ENCODE measurements at places on chromosomes 16 and 17.

- no peak for DNase-seq
These were observed 6.5 kb upstream of the CTCF start for GRCh38 chr16:67555795-67556212.

DNA sequence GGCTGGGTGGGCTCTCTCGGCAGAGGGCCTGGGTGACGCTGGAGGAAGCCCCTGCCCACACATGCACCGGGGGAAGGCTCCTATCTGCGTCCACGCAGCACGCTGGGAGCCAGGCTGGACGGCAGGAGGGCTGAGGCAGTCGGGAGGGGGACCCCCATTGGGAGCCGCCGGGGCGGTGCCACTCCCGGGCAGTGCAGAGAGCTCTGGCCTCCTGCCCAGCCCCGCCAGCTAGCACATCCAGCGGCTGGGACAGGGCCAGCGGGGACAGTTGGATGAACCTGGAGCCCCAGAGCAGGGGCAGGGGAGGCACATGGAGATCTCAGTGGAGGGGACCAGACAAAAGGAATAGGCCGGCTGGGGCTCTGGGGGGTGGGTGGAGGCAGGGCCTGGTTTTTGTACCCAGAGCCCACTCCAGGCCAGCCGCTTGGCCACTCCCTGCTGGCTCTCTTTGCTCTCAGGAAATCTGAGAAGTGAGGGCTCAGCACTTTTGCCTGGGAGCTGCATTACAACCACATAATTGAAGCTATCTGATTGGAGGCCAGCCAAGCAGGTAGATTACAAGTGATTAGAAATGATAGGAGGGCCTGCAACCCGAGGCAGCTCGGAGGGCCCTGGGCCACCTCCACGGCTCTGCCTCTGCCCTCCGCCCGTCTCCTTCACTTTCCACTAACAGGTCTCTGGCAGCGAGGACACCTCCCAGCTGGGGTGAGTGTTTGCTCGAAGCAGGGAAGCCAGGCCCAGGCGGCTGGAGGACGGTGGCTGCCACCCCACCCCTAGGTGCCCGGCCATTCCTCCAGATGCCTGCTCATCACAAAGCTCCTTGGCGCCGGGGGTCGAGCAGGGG, 40.1 kb downstream of the ENGASE start:
- DNase-seq: peak; percentile 89

- DNase-seq: no peak
These were observed 3.8 kb downstream of the YBX2 start for GRCh38 chr17:7290685-7291084.

DNA sequence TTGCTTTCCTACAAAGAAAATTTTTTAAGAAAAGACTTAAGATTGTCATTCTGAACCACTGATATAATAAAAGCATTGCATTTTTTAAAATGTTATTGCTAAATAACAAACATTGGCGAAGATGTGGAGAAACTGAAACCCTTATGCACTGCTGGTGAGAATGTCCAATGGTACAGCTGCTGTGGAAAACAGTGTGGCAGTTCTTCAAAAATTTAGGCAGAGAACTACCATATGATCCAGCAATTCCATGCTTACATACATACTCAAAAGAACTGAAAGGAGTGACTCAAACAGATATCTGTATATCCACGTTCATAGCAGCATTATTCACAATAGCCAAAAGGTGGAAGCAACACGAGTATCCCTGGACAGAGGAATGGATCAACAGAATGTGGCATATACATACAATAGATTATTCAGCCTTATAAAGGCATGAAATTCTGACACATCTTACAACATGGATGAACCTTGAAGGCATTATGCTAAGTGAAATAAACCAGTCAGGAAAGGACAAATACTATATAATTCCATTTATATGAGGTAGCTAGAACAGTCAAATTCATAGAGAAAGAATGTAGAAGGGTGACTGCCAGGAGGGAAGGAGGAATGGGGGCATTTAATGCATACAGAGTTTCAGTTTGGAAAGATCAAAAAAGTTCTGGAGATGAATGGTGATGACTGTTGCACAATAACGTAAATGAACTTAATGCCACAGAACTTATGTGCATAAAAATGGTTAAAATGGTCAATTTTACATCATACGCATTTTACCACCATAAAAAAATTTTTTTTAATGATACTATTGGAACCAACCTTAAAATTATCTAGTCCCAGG, 92.1 kb downstream of the CACNG1 start:
- DNase-seq: no peak

DNA sequence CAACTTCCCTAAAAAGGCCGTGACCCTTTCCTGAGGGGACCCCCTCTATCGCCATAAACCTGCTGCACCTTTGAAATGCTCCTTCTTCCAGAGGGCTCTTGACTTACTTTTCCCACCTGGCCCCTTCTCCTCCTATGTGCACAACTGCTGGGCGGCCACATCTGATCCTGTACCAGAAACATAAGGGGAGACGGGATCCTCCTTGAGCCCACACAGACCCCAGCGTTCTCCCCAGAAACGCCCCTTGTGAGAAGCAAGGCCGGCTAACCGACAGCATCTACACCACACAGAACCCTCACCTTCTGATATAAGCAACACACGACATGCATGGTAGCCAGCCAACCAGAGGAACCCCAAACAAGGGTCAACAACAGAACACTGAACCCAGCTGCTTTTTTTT, 14.2 kb upstream of the MNT start:
- DNase-seq: no peak

DNA sequence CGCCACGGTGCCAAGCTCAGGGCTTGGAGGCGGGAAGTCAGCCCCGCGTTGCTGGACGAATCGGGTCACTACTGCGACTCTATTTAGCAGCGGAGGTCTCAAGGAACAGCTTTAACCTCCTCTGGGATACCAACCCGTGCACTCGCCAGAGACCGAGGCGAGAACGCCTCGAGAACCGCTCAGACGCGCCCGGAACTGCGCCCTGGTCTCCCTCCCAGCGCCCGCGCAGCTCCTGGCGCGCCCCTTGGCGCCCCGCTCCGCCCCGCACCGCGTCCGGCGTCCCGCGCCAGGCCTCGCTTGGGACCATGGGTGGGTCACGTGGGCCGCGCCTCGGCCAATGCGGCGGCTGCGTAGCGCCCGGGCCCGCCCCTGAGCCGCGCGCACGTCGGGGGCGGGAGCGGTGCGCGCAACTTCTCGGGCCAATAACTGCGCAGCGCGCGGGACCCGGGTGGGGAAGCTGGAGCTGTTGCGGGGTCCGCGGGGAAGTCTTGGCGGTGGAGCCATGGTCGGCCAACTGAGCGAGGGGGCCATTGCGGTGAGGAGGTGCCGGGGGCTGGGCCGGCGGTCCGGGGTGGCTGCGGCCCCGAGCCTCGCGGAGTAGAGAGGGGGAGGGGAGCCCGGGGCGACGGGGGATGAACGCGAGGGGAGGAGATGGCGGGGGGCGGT, at the start of the genes RPA1 and SMYD4:
TSS of gene RPA1 (plus strand) at position 414 of the 666 bp plus-strand sequence. CDS start at position 503, 89 bp downstream.
TSS of gene SMYD4 (minus strand) at position 311 of the 666 bp plus-strand sequence. CDS start 1,908 bp downstream, outside the sequence.
- peak; percentile 3 for DNase-seq

GRCh38 chr17:77645072-77646045, 313.1 kb upstream of the TNRC6C start:
- DNase-seq: no peak

- DNase-seq: no peak
These were observed 2.0 kb downstream of the CBX4 start for GRCh38 chr17:79836972-79837887.

- peak; percentile 41 for DNase-seq
These were observed 5.5 kb downstream of the PCGF2 start for GRCh38 chr17:38742411-38743308.

GRCh38 chr16:81629034-81629802, 149.9 kb upstream of the PLCG2 start:
- DNase-seq: no peak

- DNase-seq: no peak
These were observed 34.7 kb upstream of the KCNJ16 start for GRCh38 chr17:70040336-70040735.

GRCh38 chr16:8764525-8765250, 32.8 kb downstream of the TMEM186 start:
- no peak for DNase-seq

GRCh38 chr16:4623593-4623992, 1.0 kb upstream of the MGRN1 start:
- no peak for DNase-seq

GRCh38 chr16:64679976-64680690, 441.7 kb downstream of the CDH11 start:
- DNase-seq: no peak

GRCh38 chr16:31344712-31345111, 10.3 kb upstream of the ITGAX start:
- no peak for DNase-seq

DNA sequence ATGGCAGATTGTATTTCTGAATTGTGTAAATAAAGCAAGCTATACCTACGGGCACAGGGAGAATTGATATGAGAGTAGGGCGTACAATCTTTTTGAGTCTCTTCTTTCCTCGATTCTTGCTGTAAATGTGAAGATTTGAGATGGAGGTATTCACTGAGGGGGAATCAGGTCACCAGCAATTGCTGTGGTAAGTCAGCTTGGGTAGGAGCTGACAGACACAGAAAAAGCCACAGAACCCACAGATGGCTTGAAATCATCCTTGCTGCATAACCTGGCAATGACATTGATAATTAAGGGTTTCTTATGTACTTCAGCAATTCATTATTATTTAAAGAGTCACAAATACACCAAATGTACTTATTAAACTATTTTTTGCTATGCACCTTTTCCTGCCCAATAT, 164.2 kb downstream of the CNTNAP4 start:
- DNase-seq: no peak

- DNase-seq: no peak
These were observed 21.3 kb upstream of the CCDC182 start for GRCh38 chr17:57766318-57766943.

DNA sequence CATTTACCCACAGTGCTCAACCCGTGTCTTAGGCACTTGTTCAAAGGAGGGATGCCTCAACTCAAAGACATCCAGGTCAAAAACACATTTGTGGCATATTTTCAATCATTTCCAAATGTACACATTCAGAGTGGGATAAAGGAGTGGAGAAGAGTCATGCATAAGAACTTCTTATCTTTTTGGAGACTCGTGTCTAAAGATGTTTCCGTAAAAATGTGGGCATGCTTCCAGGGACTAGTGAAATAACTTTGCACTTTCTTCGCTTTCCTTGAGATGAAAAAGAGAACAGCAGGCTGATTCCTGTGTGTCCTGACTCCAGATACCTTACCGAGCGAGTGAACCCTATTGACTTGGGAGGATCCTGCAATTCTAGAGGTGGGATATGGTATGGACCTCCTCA, 256.6 kb upstream of the KCNJ16 start:
- no peak for DNase-seq

All from NCI-H2029 treated with DMSO at 0.1 percent for 48 hours (cell line).